ENCODE measurements at places on chromosomes 12 and 14.

DNA sequence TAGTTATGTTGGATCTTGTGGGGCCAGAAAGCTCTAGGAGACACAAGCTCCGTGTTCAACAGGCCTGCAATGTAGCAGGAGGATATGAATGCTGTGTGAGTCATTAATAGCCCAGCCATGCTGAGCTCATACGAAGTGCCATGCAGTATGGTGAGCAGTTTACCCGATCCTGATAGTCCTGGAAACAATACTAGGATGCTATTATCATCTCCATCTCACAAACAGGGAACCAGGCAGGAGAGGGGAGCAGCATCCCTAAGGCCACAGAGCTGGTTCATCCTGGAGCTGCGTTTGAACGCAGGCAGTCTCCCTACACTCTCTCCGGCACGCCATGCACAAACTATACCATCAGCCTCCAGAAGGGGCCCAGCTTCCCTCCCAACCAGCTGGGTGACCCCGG lies 20.5 kb downstream of the TTC7B start:
- DNase-seq: no peak

- no peak for DNase-seq
Measured at GRCh38 chr14:100239211-100239839, 381 bp downstream of the YY1 start.

- no peak for DNase-seq
Measured at GRCh38 chr14:58631732-58632131, 6.0 kb upstream of the DACT1 start.

- no peak for DNase-seq
Measured at GRCh38 chr14:49294621-49295148, 291.5 kb downstream of the RPS29 start.

GRCh38 chr12:104507672-104508071 lies 50.9 kb downstream of the CHST11 start:
- DNase-seq: no peak

GRCh38 chr12:70644861-70645260 lies 7.6 kb upstream of the PTPRB start:
- no peak for DNase-seq

DNA sequence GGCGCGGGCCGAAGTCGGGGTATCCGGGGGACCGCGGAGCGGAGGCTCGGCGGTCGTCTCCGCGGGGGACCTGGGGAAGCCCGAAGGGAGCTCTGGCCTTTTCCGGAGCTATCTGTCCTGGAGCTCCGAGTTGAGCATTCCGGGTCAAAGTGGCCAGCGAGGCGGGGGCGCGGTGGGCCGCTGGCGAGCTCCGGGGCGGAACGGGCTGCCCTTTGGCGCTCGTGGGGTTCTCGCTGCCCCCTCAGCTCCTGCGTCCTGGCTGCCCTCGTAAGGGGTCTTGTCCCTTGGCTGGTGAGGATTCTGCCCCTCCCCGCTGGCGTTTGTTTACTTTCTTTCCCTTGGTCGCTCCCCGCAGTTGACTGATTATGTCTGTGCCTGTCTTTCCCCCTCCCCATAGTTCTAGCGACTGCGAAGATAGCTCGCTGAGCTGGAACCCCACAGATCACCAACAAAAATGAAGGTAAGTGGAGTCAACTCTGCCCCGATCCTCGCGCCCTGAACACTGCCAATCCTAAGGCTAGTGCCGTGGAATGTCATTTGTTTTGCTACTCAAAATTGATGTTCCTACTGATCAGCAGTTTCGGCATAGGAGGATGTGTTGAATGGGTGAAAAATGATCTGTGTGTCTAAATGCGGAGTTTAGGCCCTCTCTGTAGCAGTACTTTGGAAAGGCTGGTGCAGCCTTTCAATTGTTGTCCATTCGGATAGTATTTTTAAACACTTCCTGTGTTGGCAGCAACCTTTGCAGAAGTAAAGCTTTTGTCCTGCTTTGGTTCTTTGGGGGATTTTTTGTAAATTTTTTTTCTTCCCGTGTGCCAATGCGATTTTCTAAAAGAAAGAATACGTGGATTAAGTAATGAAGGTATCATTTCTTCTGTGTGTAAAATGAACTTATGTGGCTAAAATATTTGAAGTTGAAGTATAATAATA lies 1.3 kb downstream of the ARID4A start:
- DNase-seq: no peak

GRCh38 chr12:11965258-11965910 lies 105.4 kb upstream of the BCL2L14 start:
- no peak for DNase-seq

GRCh38 chr12:93621986-93622385 lies 49.5 kb downstream of the SOCS2 start:
- no peak for DNase-seq

- DNase-seq: peak; percentile 10
Measured at GRCh38 chr12:3135522-3136461, 58.6 kb downstream of the TSPAN9 start.

DNA sequence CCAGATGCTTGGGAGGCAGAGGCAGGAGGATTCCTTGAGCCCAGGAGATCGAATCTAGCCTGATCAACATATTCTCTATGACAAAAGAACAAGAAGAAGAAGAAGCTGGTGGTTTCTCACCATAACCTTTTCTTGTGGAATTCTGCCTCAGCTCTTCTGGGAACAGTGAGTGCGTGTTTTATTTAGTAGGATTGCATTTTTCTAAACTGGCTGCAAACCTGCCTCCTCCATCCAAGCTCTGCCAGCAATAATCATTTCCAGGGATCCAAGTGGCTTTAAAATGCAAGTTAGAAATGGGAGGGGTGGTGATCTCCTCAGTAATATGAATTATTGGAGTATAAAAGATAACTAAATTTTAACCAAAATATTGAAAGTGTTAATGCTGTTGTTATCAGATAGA lies 46.1 kb upstream of the MMP17 start:
- no peak for DNase-seq

- DNase-seq: no peak
Measured at GRCh38 chr12:3732901-3733300, 20.0 kb downstream of the CRACR2A start.

DNA sequence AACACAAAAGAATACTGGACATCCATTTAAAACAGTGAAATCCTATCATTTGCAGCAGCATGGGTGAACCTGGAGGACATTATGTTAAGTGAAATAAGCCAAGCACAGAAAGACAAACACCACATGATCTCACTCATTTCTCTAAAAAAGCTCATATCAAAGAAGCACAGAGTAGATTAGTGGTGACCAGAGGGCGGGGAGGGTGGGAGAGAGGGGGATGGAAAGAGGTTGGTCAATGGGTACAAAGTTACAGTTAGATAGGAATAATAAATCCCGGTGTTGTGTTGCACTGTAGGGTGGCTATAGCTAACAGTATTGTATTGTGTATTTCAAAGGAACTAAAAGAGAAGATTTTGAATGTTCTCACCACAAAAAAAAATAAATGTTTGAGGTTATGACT lies 52.4 kb downstream of the DUSP6 start:
- DNase-seq: no peak

DNA sequence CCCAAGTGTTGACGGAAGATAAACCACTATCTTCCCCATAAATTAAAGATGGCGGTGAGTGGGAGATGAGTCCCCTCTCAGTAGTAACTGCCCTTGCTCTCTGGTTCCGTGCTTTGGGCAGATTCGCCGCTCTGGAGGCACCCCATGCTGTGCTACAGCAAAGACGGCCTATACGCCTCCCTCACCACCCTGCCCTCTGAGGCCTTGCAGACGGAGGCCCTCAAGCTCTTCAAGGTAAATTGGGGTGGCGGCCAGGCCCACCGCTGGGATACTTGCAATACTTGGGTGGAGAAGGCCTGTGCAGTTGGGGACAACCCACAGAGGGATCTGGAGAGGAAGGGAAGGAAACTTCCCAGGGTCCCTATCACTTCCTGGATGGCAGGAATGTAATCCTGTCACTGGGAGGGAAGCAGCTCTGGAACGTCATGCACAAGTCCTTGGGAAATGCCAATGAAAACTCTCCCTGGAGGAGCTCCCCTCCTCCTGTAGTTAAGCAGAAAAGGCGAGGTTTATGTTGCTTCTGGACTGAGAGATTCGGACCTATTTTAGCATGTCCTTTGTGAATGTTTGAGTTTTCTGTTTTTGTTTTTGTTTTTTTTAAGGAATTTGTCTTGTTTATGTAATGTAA lies 22.8 kb downstream of the PIGH start:
- no peak for DNase-seq

DNA sequence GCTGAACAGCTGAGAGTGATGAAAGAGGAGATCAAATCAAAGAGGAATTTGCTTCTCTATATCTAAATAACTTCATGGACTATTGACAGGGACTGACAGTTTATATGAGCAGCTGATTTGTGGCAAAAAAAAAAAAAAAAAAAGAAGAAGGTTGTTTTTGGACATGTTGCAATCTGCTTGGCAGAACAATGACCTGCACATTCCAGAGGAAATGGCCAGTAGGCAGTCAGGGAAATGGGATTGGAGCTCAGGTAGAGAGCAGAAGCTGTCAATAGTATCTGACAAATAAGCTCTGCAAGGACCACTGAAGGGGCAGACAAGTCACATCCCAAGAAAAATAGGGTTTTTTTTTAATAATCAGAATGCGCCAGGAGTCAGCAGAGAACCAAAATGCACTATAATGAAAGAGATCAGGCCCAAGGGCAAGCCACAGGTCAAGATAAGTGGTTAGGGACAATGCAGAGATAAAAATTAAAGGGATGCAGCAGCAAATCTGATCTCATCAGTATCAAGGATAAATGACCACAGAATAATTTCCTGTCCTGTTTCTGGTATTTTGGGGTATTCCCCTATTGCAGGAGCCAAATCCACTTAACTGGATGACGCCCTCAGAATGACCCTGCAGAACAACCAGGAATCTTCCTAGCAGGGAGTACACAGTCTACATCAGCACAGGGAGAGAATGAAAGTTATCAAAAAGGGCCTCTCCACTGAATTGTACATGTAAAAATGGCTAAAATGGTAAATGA lies 22.6 kb upstream of the DUSP16 start:
- DNase-seq: no peak

- no peak for DNase-seq
Measured at GRCh38 chr14:36281309-36281708, 39.1 kb downstream of the MBIP start.

DNA sequence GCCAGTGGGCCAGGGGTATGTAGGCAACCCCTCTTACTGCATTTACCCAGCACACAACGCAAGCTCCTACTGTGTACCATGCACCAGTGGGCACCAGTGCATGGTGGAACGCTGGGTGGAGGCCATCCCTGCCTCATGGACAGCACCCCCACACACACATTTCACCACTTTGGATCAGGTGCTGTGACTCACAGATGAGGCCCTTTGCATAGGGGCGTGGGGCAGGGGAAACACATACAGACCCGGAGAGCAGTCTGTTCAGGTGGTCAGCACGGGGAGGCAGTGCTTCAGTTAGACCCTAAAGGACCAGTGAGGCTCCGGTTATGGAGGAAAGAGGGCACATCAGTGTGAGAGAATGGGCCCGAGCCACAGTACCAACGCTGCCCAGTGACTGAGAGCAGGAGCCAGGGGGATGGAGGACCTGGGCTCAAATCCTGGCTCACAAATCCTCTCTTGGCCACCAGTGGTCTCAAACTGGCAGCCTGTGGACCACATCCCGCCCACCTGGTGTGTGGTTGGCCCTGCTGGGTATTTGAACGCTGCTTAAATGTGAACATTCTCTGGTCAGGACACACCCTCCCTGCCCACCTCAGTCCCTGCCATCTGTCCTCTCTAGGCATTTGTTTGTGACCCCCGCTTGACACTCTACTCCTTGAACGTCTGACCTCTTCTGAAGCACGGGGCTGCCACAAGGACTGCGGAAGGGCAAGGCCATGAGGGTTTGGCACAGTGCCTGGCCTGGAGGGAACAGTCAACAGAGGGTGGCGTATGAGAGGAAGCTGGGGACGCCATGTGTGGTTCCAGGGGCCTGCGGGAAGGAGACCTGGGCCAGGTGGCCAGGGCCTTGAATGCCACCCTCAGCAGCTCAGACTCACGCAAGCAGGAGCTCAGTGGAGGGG lies 46.7 kb downstream of the FAM222A start:
- no peak for DNase-seq

DNA sequence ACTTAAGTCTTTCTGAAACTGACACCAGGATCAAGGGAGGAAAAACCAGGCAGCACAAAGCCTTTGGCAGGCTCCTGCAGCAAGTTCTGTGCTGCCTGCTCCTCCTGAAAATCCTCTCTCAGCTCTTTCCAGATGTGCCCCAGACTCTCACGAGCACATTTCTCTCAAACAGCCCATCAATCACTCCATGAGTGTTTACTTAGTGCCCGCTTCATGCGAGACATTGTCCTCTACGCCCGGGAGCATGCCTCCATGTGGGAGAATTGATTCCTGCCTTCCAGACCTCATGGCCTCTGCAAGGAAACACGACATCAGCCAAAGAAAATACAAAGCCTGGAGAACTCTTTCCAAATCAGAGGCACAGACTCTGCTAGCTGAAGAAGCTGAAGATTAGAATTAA lies 46.5 kb upstream of the TSPAN11 start:
- DNase-seq: no peak

DNA sequence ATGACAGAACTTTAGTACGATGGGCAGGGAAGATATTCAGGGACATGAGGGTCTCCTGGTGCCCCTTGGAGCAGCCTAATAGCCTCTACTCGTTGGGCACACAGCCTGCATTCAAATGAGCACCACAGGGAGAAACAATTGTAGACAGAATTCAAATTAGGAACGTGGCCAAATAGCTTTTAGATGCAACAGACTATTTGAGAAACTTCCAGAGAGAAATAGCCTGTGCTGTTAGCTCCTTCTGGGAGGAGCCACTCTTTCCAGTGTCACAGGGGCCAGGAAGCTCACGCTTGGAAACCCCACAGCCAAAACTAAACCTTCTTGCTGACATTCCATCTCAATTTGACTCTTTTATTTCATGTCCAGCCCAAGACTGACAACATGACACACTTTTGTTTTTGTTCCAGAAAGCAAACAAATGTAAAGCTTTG lies 114.5 kb downstream of the RPAP3 start:
- no peak for DNase-seq

- DNase-seq: no peak
Measured at GRCh38 chr12:98595243-98595988, 1.9 kb downstream of the SLC25A3 start.

DNA sequence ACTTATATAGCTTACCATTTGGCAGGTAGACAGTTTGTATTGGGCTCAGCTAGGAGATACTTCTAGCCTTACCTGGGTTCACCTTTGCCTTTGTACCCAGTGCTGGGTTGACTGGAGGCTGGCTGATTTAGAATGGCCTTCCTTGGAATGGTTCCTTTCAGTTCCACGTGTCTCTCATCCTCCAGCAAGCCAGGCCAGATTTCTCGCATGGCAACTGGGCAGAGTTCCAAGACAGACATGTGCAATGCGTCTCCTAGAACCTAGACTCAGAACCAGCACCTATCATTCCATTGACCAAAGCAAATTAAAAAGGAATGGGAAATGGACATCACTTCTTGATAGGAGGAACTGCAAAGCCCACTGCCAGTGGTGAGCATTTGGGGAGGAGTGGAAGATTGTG lies 79.1 kb upstream of the BDKRB2 start:
- DNase-seq: no peak

Measured in KG1 (cell line).